ENCODE measurements at places on chromosomes 1 and 21.
A peak's percentile ranks its signal among the peaks of the same experiment; 100 is the strongest.

- no peak for DNase-seq
These were observed 33.1 kb downstream of the ZMYND12 start for GRCh38 chr1:42422737-42423136.

- DNase-seq, result peak; percentile 71
These were observed at the start of gene SYTL1 for GRCh38 chr1:27341525-27342252. TSS of gene SYTL1 (plus strand) at chr1:27342022. CDS start at chr1:27345335, 3,313 bp downstream.

DNA sequence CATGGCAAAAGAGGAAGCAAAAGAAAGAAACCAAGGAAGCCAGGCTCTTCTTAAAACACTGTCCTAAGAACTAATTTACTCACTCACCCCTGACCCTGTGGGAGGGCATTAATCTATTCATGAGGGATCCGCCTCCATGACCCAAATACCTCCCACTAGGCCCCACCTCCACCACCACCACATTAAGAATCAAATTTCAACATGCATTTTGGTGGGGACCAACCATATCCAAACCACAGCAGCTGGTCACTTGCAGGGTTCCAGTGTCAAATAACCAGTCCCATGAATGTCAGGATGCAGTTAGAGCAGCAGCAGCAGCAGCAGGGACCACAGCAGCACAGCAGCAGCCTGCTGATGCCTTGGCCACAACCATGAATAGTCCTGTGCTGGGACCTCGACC is 83.8 kb downstream of the ZC3H11B start:
- DNase-seq, result no peak

GRCh38 chr1:41790351-41790750 is 128.4 kb downstream of the HIVEP3 start:
- no peak for DNase-seq

DNA sequence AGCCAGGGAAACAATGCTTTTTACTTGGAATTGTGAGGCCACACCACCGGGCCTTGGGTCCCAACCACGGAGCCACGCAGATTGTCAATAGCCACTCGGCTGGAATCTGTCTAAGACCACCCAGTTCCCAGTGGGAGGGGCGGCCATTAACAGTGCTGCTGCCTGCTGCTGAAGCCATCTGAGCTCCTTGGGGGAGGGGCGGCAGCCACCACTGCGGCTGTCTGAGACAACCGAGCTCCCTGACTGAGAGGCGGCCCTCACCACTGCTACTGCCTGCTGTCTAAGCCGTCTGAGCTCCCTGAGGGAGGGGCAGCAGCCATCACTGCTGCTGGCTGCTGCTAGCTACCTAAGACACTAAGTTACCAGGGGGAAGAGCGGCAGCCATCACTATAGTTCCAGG is 64.3 kb downstream of the DMRTA2 start:
- DNase-seq, result no peak

- DNase-seq, result no peak
These were observed 18.6 kb upstream of the PTPRC start for GRCh38 chr1:198620218-198620617.

DNA sequence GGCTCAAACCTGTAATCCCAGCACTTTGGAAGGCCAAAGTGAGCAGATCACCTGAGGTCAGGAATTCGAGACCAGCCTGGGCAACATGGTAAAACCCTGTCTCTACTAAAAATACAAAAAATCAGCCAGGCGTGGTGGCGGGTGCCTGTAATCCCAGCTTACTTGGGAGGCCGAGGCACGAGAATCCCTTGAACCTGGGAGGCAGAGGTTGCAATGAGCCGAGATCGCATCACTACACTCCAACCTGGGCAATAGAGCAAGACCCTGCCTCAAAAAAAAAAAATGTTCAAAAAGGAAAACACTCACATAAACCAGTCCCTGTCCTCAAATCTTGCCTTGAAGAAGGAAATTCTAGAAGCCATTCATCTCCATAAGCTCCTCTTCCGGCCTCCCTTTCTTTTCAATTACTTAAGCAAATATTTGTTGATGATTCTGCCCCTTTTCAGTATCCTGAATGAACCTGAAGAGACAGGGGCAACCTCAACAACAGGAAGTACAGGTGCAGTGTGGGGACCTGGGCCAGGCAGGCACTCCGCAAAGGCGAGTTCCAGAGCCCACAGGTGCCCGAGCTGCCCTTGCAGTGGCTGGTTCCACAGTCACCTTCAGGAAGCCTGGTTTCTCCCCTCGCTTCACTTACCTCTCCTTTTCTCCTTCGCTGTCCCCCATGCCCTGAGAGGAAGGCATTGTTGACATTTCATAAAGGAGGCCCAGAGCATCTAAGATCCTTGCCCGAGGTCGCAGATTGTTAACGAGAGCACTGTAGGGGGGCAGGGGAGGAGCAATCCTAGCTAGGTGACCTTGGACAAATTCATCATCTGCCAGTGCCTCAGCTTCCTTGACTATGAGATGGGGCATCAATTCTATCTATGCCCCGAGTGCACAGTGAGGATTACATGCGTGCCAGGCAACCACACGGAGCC is 8.9 kb upstream of the LEFTY1 start:
- DNase-seq, result no peak

GRCh38 chr1:160466961-160467360 is 56.1 kb downstream of the SLAMF6 start:
- no peak for DNase-seq

GRCh38 chr1:198563583-198563982 is 23.1 kb upstream of the ATP6V1G3 start:
- no peak for DNase-seq

DNA sequence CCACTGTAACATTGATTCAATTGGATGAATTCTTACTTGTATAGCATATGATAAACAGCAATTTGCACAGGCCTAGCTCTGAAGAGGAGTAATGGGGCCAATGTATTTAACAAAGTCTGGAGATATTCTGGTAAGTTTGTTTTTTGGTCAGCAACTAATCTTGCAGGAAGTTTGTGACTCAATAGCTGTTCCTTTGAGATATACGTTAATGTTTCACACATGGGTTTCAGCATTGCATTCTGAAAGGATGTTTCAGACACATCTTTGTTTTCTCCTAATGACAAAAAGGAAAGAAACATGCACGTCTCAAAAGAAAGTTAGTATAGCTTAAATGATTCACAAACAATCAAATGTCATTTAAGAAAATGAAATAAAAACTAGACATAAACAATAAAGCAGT is 49.0 kb downstream of the LTN1 start:
- DNase-seq, result no peak

- DNase-seq, result no peak
These were observed 1.3 kb upstream of the PEX10 start for GRCh38 chr1:2413495-2414296.

DNA sequence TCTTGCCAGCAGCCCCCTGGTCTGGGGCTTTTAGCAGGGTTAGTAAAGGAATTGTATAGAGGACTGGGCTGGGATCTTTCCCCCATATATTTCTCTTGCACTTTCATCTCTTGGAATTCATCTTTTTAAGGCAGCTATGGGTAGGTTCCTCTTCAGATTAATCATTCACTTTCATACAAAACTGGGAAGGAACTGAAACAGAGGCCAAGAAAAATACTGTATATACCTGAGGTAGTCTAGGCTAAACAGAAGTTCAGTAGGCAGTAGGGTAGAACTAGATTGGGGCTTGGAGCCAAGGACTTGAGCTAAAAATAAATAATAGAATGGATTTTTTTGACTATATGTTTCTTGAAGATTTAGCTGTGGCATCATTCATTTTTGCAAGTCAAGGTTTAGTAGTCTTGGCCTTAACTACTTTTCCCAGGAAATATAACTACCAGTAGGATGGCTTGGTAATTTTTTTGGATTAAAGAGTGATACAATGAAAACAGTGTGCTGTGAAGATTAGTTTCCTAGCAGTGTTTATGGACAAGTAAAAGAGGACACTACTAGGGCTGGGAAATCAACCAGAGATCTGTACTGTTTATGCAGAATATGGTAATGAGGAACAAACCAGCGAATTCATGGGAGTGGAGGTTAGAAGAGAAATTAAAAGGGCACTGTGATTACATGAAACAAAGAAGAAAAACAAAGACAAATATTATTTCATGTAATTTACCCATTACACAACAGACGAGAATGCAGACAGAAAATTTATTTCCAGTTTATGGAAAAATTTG is 50.9 kb upstream of the PTGS2 start:
- no peak for DNase-seq

- DNase-seq, result no peak
These were observed 6.7 kb downstream of the DAP3 start for GRCh38 chr1:155695608-155696007.

- DNase-seq, result no peak
These were observed 33.3 kb downstream of the BMP8A start for GRCh38 chr1:39524591-39525365.

- no peak for DNase-seq
These were observed 485.1 kb upstream of the VAMP3 start for GRCh38 chr1:7285856-7286454.

- DNase-seq, result peak; percentile 77
These were observed 21.4 kb downstream of the SLC2A7 start for GRCh38 chr1:9004700-9005394.

DNA sequence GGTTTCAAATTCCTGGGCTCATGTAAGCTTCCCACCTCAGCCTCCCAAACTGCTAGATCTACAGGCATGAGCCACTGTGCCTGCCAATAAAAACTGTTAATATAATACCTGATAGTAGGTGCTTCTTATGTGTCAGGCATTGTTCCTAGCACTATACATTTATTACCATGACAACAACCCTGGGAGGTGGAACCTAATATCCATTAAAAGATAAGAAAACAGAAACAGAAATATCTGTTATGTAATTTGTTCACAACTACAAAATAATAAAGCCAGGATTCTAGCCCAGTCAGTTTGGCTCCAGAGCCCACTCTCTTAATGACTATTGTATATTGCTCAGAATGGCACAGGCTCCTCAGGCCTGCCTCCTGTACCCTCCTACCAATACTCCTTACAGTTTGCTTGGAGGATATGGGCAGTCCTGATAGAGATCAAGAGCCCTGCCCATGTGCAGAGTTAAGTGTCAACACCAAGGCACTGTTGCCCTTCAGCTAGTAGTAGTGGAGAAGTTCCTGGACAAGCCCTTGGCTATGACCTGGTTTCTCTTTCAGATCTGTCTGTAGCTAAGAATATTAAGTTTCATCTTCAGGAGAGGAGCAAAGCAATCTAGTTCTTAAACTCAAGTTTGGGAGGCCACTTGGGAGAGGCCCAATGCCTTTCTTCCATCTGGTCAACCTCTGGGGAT is 22.4 kb downstream of the RPL5 start:
- DNase-seq, result no peak

DNA sequence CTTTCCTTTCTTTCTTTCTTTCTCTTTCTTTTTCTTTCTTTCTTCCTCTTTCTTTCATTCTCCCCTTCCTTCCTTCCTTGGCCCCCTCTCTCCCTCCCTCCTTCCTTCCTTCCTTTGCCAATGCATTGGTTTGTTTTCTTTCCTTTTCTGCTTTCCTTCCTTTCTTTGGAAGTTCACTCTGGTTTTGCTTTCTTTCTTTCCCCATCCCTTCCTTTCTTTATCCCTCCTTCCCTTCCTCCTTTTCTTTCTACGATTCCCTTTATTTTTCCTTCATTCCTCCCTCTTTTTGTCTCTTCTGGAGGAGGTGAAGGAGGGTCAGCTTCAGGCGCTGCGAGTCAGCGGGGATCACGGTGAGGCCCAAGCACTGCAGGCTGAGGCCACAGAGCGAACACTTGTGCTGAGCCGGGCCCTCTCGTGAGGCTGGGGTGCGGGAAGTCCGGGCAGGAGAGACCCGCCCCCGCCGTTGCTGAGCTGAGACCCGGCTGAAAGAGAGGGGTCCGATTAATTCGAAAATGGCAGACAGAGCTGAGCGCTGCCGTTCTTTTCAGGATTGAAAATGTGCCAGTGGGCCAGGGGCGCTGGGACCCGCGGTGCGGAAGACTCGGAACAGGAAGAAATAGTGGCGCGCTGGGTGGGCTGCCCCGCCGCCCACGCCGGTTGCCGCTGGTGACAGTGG is 1.5 kb downstream of the SIM2 start:
- peak; percentile 9 for DNase-seq

GRCh38 chr21:39073063-39073462 is 110.2 kb downstream of the PSMG1 start:
- no peak for DNase-seq

- DNase-seq, result no peak
These were observed 7.1 kb downstream of the RHOU start for GRCh38 chr1:228742281-228742860.

GRCh38 chr1:181086926-181087325 is 1.6 kb upstream of the IER5 start:
- no peak for DNase-seq

GRCh38 chr1:228000836-228001563 is 5.8 kb upstream of the WNT3A start:
- peak; percentile 33 for DNase-seq

DNA sequence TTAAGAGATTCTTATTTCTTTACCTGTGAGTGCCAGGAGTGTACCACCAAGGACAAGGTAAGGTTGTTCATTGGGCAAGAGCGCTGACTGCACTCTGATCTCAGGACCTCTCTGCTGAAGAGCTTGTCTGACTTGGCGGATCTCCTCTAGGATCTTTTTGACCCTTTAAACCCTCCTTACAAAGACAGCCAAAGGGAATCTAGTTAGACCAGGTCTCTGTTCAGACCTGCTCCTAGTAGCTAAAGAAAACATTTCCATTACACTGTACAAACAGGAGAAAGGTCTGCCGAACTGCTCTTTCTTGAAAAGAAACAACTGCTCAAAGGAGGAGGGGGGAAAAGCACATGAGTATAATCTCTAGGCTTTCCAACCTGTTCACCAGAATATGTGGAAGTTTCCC is 49.3 kb downstream of the SMYD2 start:
- DNase-seq, result no peak

GRCh38 chr1:26719205-26719604 is 23.4 kb downstream of the ARID1A start:
- DNase-seq, result no peak

GRCh38 chr1:244672946-244673682 is 20.2 kb downstream of the DESI2 start:
- DNase-seq, result no peak

DNA sequence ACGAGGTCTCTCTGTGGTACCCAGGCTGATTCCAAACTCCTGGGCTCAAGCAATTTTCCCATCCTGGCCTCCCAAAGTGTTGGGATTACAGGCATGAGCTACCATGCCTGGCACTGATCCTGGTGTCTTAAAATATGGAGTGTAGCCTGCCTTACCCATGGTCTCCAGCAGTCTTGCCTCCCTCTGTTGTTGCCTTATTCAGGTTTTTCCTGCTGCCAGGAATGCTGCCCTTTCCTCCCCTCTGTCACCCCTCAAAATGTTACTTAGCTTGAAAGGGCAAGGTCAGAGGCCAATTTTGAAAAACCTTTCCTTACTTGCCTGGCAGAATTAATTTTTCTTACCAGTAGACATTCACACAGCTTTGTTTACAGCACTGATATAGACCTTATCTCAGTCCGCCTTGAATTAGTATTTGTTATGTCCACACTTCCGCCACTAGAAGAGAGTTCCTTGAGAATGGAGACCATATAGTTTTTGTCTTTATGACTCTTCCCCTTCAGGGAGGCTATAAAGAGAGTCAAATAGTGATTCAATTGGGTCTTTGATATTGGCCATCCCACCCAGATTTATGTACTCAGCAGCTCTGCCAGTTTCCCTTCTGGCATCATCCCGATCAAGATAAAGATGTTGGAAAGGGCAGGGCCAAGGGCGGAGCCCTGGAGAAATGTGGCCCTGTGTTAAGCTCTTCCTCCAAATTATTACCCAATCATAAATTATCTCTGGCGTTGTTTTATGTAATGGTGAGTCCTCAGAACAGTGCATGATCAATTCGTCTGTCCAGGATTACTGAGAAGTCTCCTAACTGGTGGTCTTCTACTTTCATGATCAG is 38.8 kb downstream of the C1orf21 start:
- no peak for DNase-seq
